Muscle of back (tissue), 13 donors: ENCODE measurements at places on chromosomes 1 and 21. TPM values are rescaled to one million over a fixed set of nuclear protein-coding genes. Genes with fewer than 3 reads are reported as not detected.

- DNase-seq, result no peak
Measured at GRCh38 chr1:31214316-31215064, 25.2 kb downstream of the NKAIN1 start.

DNA sequence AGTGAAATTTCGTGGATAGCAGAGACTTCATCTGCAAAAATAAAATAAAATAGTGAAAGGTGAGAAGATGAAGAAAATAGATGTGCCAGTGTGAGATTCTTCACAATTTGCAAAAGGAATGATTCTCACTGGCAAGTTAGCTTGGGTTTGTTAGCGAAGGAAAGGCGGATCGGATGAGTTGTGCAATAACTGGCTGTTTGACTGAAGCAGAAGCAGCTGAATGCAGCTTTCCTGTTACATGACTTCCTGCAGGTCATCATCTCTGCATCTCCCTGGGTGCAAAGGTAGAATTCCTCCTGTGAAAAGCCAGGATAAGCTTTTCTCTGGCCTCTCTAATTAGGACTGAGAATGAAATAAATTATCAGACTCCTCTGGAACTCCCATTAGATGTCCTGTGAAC lies 263.1 kb upstream of the CHRM3 start:
- DNase-seq, result peak; percentile 2

GRCh38 chr21:29053011-29053553 lies 20.4 kb downstream of the CCT8 start:
- no peak for DNase-seq

DNA sequence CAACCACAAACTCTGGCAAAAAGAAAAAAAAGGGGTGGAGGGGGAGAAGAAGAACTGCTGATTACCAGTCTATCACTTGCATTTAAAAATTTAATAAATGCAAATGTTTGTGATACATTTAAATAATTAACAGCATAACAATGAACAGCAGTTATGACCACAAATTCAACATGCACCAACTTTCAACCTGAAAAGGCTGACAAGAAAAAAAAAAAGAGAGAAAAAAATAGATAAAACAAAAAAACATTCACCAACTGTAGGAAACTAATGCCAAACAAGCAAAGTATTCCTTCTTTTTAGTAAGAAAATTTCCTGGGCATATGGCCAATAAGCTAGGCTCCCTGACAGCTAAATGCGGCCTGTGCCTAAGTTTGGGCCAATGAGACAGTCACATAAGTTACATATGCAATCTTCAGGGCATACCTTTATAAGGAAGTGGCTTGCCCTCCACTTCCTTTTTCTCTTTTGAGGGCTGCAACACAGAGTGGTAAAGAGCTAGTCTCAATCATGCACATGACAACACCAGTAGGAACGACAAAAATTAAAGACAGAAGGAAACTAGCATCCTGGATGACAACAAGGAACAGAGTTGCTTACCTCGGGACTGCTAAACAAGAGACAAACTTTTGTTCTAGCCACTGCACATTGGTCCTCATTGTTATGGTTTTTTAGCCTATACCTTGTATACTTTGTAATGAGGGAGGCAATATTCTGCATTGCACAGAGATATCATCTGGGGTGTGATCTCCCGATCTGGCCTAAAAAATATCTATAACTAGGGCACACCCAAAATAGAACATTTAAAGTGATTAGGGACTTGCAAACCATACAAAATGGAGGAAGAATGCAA lies 24.2 kb upstream of the PHTF1 start:
- DNase-seq, result peak; percentile 33

- DNase-seq, result no peak
Measured at GRCh38 chr1:215079456-215079855, 3.1 kb upstream of the KCNK2 start.

GRCh38 chr1:41855713-41856112 lies 63.0 kb downstream of the HIVEP3 start:
- no peak for DNase-seq

The RIPPLY3 gene
- 0.09 TPM for polyA plus RNA-seq
